ENCODE measurements at places on chromosomes 16 and 17.

GRCh38 chr16:56848955-56849689 lies 15.9 kb upstream of the SLC12A3 start:
- H3K4me1 ChIP-seq, result peaks cover 11% of the 10 kb centered on the region
- peaks cover 4% of the 10 kb centered on the region for H3K36me3 ChIP-seq
- no peak for DNase-seq
- no peaks in the 10 kb centered on the region for H3K27me3 ChIP-seq

DNA sequence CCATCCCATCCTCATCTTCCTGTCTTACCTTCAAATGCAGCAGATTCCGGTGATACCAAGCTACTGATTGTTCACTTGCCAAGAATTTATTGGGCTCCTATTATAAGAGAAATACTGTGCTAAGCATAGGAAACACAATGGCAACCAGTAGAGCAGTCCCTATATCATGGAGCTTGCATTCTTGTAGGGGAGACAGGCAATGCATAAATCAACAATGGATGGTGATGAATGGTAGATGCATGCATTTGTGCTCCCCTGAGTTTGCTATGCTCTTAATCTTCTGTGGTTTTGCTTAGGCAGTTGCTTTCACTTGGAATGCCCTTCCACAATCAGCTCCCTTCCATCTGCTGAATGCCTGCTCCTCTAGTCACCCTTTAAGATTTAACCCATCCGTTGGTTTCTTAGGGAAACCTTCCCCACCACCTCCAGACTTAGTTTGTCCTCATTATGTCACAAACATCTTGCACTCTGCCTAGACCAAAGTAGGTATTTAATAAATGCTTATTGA lies 200.2 kb upstream of the TOX3 start:
- H3K4me1 ChIP-seq, result no peaks in the 10 kb centered on the region
- H3K27me3 ChIP-seq, result no peaks in the 10 kb centered on the region
- no peak for DNase-seq
- no peaks in the 10 kb centered on the region for H3K36me3 ChIP-seq

- H3K4me1 ChIP-seq, result no peaks in the 10 kb centered on the region
- peaks cover 7% of the 10 kb centered on the region for H3K27me3 ChIP-seq
- DNase-seq, result no peak
Measured at GRCh38 chr17:74567397-74567796, at the start of gene CD300H. TSS of gene CD300H (minus strand) at chr17:74567509.

- no peak overlapping the region for H3K4me3 ChIP-seq
- no peak for DNase-seq
- H3K27ac ChIP-seq, result no peak overlapping the region
- H3K36me3 ChIP-seq, result no peaks in the 10 kb centered on the region
Measured at GRCh38 chr17:28443901-28444638, 29.4 kb upstream of the SLC13A2 start.

GRCh38 chr17:34167354-34167753 lies 87.7 kb upstream of the CCL2 start:
- no peaks in the 10 kb centered on the region for H3K27me3 ChIP-seq
- DNase-seq, result no peak
- no peaks in the 10 kb centered on the region for H3K36me3 ChIP-seq

DNA sequence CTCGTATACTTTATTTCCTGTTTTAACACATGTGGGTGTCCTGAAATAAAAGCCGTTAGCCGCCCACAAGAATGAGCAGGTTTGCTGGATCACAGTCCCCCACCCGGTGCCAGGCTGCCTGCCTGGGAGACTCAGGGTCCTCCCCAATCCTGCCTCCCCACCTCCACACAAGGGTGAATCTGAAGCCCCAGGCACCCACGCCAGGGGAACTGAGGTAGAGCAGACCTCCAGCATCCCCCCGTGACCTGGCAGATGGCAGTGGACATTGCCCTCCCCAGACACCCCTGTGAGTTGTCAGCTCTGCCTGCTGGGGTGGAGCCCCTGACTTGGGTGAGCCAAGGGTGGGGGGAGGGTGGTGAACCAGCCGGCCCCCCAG lies 114.8 kb downstream of the METRNL start:
- H3K4me3 ChIP-seq, result no peak overlapping the region
- H3K36me3 ChIP-seq, result no peaks in the 10 kb centered on the region
- H3K27me3 ChIP-seq, result no peaks in the 10 kb centered on the region
- no peak overlapping the region for H3K27ac ChIP-seq
- H3K4me1 ChIP-seq, result peaks cover 20% of the 10 kb centered on the region

- H3K27me3 ChIP-seq, result no peaks in the 10 kb centered on the region
- no peaks in the 10 kb centered on the region for H3K4me1 ChIP-seq
- no peak overlapping the region for H3K27ac ChIP-seq
- H3K4me3 ChIP-seq, result no peak overlapping the region
- DNase-seq, result peak; percentile 7
Measured at GRCh38 chr16:78478267-78478861, 378.9 kb downstream of the WWOX start.
